ENCODE measurements at places on chromosomes 7 and 10. TPM values are rescaled to one million over a fixed set of nuclear protein-coding genes. Genes with fewer than 3 reads are reported as not detected.

GRCh38 chr10:13206546-13207443, 27.4 kb downstream of the UCMA start:
- H3K27me3 ChIP-seq: no peaks in the 10 kb centered on the region
- no peak overlapping the region for H3K4me3 ChIP-seq
- H3K4me1 ChIP-seq: no peaks in the 10 kb centered on the region

DNA sequence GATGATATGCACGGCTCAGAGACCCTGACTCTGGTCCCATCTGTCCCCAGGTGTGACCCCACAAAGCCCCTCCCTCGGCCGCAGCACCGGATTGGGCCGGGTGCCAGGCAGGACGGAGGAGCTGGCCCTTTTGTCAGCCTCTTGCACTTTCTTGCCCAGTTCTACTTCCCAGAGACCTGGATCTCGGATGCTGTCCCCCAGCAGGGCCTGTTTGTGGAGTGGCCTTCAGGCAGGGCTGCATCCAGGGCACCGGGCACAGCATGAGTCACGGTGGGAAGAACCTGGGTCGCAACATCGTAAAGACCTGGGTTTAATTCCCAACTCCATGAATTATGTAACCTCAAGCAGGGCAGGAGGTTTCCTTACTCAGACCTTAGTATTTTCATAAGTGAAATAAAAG, 158.4 kb upstream of the SH2B2 start:
- H3K4me1 ChIP-seq: peaks cover 4% of the 10 kb centered on the region
- H3K27ac ChIP-seq: no peak overlapping the region
- H3K4me3 ChIP-seq: no peak overlapping the region
- H3K36me3 ChIP-seq: no peaks in the 10 kb centered on the region
- no peak for DNase-seq

DNA sequence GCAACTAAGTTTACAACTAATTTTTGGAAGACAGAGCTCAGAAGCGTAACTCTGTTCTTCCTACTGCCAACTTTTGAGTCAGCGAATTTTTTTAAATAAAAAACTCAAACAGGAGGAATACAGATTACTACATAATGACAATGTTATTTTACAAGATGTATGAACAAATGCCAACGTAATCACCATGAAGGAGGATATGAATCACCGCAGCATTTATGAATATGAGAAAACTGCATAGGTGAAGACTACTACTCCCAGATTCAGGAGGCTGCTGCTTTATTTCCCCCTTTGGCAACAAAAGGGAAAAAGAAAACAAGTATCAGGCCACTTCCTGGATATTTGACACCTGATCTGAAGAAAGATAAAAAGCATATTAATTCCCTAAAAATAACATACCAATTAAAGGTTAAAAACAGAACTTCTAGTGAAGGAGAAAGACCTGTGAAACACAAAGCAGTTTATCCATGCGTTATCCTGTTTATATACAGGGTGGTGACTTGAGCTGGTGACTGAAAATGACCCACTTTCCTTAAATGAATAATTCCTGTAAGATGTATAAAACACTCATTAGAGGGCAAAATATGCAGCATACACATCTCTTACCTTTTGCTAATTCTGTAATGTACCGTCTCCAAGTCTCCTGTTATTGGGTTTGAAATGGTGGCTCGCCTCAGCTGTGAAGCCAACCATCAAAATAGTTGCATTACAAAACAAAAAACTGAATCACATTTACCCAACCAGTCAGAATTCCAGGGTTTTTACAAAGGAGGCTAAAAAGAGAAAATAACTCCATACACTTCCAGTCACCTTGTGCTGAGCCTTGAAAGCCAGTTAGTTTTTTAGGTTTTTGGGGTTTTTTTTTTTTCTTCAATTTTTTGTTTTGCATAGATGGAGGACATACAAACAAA, 52.0 kb downstream of the P4HA1 start:
- no peaks in the 10 kb centered on the region for H3K4me1 ChIP-seq
- no peaks in the 10 kb centered on the region for H3K27me3 ChIP-seq
- no peak overlapping the region for H3K4me3 ChIP-seq
- no peaks in the 10 kb centered on the region for H3K36me3 ChIP-seq
- H3K27ac ChIP-seq: peak overlapping the region; percentile 57

- H3K4me1 ChIP-seq: peaks cover 2% of the 10 kb centered on the region
- H3K27me3 ChIP-seq: no peaks in the 10 kb centered on the region
- H3K36me3 ChIP-seq: no peaks in the 10 kb centered on the region
- H3K4me3 ChIP-seq: no peak overlapping the region
- DNase-seq: peak; percentile 28
These were observed 3.5 kb downstream of the NRF1 start for GRCh38 chr7:129615018-129615417.

GRCh38 chr10:79137826-79138225, 69.1 kb downstream of the ZMIZ1 start:
- peaks cover 24% of the 10 kb centered on the region for H3K36me3 ChIP-seq
- no peak overlapping the region for H3K4me3 ChIP-seq
- DNase-seq: peak; percentile 77
- peak overlapping the region; percentile 83 for H3K27ac ChIP-seq
- H3K27me3 ChIP-seq: no peaks in the 10 kb centered on the region
- H3K4me1 ChIP-seq: peaks cover 55% of the 10 kb centered on the region

GRCh38 chr10:77289027-77289501, 348.5 kb downstream of the KCNMA1 start:
- no peak overlapping the region for H3K27ac ChIP-seq
- no peaks in the 10 kb centered on the region for H3K27me3 ChIP-seq
- peaks cover 9% of the 10 kb centered on the region for H3K4me1 ChIP-seq

DNA sequence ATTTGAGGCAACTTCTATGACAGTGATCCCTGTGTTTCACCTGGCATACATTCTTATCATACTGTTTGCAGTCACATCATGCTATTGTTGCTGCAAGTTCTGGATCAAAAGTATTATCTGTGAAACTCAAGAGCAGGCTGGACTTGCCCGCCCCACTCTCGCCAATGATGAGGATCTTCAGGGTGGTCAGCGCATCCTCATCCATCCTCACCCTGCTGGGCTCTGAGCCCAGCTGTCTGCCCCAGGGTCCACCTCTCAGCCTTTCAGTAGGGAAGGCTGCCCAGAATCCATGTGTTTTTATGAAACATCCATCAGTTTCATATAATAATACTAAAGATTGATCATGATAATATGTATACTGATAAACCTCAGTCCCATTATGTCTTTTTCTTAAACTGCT, 55.4 kb upstream of the KIF5B start:
- no peak overlapping the region for H3K4me3 ChIP-seq
- peak; percentile 15 for DNase-seq
- H3K4me1 ChIP-seq: peaks cover 6% of the 10 kb centered on the region
- no peaks in the 10 kb centered on the region for H3K27me3 ChIP-seq

GRCh38 chr7:25619963-25620799, 391.9 kb upstream of the NPVF start:
- no peak overlapping the region for H3K27ac ChIP-seq
- no peak overlapping the region for H3K4me3 ChIP-seq
- no peak for DNase-seq
- no peaks in the 10 kb centered on the region for H3K27me3 ChIP-seq
- no peaks in the 10 kb centered on the region for H3K4me1 ChIP-seq

DNA sequence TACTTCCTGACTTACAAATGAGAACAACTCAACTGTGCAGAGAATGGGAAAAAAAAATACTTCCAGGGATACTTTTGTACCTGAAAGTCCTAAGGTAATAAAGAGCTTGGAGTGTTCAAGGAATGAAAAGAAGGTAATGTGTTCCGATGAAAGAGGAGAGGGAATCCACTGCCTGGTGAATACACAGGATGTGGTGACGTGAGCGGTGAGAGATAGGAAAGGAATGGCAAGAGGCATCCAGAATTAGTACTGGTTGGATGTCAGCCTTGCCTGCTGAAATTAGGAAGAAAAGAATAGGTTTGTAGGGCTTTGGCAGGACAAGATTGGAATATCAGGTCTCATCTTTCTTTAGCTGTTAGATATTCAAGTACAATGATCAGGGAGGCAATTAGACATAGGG, 347.7 kb downstream of the POM121L12 start:
- H3K27me3 ChIP-seq: no peaks in the 10 kb centered on the region
- no peak for DNase-seq
- H3K4me3 ChIP-seq: no peak overlapping the region
- H3K4me1 ChIP-seq: no peaks in the 10 kb centered on the region
- H3K27ac ChIP-seq: no peak overlapping the region
- H3K36me3 ChIP-seq: no peaks in the 10 kb centered on the region

DNA sequence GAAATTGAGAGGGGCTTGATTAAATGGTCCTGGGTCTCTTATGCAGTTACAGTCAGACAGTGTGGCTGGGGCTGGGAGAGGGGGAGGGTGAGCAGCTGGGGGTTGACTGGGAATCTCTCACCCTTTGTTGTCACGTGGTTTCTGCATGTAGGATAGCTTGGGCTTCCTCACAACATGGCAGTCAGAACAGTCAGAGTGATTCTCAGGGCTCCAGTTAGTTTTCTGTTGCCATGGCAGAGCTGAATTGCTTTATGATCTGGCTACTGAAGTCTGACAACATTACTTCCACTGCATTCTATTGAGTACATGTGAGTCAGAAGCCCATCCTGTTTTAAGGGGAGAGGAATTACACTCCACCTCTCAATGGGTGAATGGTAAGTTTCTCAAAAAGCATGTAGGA, 102.7 kb downstream of the WDR11 start:
- DNase-seq: no peak
- no peak overlapping the region for H3K4me3 ChIP-seq
- H3K27me3 ChIP-seq: peaks cover 9% of the 10 kb centered on the region
- H3K36me3 ChIP-seq: no peaks in the 10 kb centered on the region
- H3K27ac ChIP-seq: no peak overlapping the region

DNA sequence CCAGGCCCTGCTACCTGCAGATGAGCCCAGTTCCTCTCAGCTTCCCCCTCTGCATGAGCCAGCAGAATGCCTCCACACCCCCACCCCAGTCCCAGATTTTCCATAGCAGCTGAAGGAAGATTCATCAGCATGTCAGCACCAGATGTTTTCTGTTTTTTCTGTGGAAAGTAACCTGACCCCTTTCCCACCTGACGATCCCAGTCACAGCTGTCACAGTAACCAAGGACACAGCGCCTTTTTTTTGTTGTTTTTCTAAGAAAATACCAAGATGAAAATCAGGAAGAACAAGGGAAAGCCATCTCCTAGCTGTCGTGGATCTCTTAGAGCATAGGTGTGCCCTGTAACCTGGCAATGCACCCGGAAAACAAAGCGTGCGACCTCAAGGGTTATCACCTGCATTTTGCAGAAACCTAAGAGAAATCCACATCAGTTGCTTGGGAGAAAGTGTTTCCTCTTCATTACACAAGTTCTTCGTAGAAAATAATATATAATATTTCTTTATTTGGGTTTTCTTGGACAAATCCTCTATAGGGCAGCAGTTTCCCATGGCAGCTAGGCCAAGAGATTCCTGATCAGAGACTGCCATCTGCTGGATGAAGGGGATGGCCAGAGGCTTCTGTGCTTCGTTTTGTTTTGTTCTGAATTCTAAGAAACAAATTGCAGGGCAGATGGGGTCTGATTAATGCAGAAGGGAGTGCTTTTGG, 401.9 kb downstream of the TNS3 start:
- no peak overlapping the region for H3K4me3 ChIP-seq
- H3K36me3 ChIP-seq: no peaks in the 10 kb centered on the region
- H3K27me3 ChIP-seq: no peaks in the 10 kb centered on the region
- no peak overlapping the region for H3K27ac ChIP-seq

- no peak overlapping the region for H3K4me3 ChIP-seq
- H3K36me3 ChIP-seq: peaks cover 18% of the 10 kb centered on the region
- H3K4me1 ChIP-seq: peaks cover 43% of the 10 kb centered on the region
These were observed 21.0 kb downstream of the ITPRIP start for GRCh38 chr10:104317269-104317710.

NKX2-3 gene
- not detected for polyA plus RNA-seq

All from fibroblast of lung (primary cell).